ENCODE measurements at places on chromosomes 2 and 18. TPM values are rescaled to one million over a fixed set of nuclear protein-coding genes. Genes with fewer than 3 reads are reported as not detected.

PGAP1 gene
- 0.76 TPM for polyA plus RNA-seq

GPBAR1 gene
- polyA plus RNA-seq, result 1.8 TPM

DNA sequence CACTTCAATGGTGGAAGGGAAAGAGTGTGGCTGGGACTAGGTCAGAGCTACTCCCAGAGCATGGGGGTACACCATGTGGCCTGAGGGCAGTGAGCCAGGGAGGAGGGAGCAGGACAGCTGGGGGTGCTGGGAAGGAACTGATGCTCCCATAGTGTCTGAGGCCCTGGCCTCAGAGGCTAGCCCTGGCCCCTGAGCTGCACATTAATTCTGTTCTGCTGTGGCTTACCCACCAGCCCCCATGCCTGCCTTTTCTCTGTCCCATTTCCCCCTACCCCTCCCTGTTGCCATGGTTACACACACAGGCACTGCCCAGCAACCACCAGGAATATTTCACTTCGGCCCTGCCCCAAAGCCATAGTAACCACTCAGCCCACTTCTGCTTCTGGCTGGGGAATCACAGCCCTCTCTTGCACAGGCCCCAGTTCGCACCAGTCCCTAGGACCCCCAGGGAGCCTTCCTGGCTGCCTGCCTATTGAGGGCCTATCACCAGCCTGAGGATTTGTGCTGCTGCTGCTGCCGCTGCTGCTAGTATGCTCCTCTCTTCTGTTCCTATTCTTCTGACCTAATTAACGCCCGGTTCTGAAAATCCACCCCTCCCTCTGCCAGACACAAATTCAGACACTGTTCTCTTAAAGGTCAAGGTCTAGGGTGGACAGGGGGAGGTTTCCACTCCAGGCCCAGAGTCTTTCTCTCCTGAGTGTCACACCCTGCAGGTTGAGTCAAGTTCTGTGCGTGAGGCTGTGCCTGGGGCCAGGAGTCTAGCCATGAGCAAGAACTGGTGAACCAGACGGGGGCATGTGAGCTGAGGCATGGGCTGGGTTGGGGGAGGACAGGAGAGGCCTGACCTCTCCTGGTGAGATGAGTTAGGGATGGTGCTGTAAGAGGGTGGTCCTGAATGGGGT, 87.1 kb upstream of the MCFD2 start:
- H3K27ac ChIP-seq, result peak overlapping the region; percentile 87
- H3K4me3 ChIP-seq, result no peak overlapping the region
- no peaks in the 10 kb centered on the region for H3K27me3 ChIP-seq

DNA sequence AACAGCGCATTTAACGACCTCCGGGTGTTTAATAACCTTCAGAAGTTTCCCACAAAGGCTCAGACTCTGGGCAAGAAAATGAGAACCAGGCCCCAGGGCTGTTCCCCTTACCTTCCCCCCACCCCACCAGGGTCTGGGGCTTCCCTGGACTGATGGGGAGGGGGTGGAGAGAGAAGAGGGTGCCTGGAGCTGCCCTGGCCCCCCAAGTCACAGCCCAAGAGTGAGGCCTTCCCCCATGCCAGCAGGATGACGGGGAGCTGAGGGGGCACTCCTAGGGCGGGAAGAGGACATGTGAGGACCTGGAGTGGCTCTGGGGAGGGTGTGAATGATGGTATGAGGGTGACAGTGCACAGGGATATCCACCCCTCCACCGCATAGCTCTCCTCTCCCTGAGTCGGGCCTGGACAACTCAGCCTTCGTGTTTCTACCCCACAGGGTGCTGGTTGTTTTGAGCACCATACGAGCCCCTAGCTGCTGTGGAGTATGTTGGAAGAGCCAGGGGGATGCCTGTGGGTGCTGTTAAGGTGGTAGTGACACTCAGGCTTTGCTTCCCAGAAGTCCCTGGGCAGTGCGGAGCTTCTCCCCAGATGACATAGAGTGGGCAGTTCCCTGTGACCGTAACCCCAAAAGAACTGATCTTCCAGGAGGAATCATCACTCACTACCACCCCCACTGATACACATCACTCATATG, 3.9 kb downstream of the PKDCC start:
- no peak overlapping the region for H3K4me3 ChIP-seq
- peaks cover 88% of the 10 kb centered on the region for H3K4me1 ChIP-seq
- peaks cover 12% of the 10 kb centered on the region for H3K27me3 ChIP-seq
